ENCODE measurements at places on chromosomes 7 and 10.

DNA sequence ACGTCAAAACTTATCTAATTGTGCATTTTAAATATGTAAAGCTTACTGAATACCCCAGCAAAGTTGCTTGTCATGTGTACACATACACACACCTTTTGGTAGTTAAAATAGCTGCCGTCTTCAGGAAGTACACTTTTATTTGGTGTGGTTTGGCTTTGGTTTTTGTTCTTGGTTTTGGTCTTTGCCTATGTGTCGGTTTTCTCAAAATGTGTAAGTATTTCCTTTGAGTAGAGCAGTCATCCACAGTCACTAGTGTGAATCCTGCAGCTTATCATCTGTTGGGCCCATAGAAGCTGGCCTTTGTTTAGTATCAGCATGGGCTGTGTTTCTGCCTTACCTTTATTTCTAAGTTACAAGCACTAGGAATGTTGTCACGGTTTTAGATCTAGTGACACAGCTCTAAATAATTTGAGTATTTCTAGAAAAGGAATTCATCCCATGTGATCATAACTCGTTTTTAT, 35.3 kb downstream of the NET1 start:
- no peak for DNase-seq

DNA sequence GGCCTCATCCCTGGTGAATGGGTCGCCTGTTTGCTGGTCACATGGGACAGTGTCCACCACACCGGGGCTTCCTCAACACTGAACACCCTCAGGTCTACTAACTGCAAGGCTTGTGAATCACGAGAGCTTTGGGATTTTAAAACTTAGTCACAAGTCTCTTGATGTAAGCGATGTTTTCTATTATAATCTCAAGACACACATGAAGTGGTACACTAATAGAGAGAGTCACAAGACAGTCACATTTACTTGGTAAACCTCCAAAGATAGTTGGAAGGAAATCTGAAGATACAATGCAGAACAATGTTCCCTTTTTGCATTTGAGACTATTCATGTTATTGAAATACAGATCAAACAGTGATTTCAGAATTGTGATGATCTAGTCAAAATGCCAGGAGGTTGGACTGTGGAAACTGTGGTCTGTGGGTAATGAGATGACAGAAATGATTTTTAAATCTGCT, 233.1 kb upstream of the KLF6 start:
- DNase-seq, result no peak

- no peak for DNase-seq
These were observed 1.5 kb upstream of the HTR7 start for GRCh38 chr10:90859321-90859751.

GRCh38 chr7:23106823-23107663, 1.5 kb downstream of the KLHL7 start:
- DNase-seq, result no peak

- peak; percentile 92 for DNase-seq
These were observed 36.3 kb downstream of the GPR22 start for GRCh38 chr7:107505997-107506673.

DNA sequence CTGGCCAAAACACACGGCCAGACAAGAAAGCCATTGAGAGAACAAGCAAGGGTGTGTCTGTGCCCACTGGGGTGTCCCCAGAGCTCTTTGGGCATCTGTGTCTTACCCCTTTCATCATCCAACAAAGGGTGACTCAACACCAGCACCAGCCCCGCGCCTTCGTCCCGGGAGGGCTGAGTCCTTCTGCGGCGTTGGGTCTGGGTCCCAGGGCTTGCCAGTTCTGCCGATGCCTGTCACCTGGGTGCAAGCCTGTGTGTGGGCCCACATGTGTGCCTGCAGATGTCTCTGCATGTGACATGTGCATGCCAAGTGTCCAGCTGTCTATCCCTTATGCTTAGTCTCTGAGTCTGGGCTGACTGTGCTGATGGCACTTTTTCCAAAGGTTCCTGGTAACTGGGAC, 24.4 kb upstream of the ELN start:
- DNase-seq, result no peak

DNA sequence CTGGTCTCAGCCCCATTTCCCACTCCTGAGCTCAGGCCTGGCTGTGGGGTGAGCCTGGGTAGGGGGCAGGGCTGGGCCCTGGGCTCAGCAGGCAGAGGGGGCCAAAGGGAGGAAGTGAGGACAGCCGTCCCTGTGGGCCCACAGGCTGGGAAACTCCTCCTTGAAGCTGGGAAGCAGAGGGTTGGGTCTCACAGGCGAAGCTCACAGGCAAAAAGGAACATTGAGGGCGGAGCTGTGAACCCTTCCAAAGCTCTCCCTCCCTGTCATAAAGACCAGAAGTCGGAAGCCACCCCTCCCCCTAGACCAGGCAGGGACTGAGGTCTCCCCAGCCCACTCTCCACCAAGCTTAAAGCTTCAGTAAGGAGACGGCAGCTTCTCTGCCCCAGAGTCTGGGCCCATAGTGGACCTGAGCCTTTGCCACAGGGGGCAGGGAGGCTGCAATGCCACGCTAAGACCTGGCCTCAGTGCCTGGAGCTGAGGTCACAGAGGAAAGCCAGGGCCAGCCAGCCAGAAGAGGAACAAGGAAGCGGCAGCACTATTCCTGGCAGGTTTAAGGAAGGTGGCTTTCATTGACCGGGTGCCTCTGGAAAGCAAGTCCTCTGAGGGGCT, 1.0 kb upstream of the KCP start:
- no peak for DNase-seq

Data from NCI-H2107 (cell line).